ENCODE measurements at places on chromosomes 2 and 18.

DNA sequence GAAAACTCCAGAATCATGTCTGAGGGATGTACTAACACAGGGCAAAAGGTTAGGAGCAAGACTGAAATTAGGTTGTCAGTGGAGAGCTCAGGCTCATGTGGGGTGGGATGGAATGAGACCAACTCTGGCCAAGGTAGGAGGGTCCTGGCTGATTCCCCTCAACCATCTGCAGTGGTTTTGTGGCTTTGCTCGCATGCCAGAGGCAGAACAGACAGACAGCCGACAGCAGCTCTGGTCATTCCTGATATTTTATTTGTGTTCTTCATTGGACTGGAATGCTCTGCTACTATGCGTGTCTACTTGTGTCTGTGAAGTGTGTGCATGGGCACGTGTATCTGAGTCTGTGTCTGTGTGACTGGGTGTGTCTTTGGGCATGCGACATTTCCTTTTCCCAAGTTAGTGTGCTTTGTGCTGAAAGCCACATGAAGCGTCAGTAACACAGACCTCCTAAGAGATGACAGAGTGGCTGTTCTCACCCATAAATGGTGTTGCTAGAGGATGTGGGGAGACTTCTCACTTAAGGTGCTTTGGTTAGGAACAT is 239.5 kb downstream of the CNTNAP5 start:
- DNase-seq = no peak

GRCh38 chr2:26136451-26136850 is 36.4 kb upstream of the GAREM2 start:
- DNase-seq = no peak

DNA sequence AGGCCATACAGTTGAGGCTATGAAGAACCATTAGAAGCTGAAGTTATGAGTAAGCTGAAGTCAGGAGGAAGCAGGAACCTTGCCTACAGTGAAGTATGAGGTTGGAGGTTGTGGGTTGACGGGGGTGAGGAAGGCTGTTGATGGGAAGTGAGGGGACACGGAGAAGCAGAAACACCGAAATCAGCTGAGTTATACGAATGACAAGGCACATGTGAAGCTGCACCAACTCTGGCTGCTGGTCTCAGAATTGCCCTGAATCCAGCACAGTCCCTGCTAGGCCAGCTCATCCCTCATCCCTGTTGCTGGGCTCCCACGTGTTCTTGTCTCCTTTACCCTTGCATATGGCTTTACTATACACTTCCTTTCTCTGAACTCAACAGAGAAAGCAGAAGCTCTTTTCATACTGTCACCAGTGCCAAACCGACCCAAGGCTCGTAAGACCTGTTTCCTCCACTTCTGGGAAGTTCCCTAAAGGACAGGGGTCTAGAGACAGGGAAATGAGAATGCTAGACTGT is 9.2 kb upstream of the TMEM247 start:
- DNase-seq = no peak

GRCh38 chr2:101677658-101678057 is 19.8 kb upstream of the MAP4K4 start:
- DNase-seq = no peak

All from CD4-positive, alpha-beta T cell treated with Interleukin-15 for 4 hours (primary cell).